ENCODE measurements at places on chromosomes 1 and 21.

DNA sequence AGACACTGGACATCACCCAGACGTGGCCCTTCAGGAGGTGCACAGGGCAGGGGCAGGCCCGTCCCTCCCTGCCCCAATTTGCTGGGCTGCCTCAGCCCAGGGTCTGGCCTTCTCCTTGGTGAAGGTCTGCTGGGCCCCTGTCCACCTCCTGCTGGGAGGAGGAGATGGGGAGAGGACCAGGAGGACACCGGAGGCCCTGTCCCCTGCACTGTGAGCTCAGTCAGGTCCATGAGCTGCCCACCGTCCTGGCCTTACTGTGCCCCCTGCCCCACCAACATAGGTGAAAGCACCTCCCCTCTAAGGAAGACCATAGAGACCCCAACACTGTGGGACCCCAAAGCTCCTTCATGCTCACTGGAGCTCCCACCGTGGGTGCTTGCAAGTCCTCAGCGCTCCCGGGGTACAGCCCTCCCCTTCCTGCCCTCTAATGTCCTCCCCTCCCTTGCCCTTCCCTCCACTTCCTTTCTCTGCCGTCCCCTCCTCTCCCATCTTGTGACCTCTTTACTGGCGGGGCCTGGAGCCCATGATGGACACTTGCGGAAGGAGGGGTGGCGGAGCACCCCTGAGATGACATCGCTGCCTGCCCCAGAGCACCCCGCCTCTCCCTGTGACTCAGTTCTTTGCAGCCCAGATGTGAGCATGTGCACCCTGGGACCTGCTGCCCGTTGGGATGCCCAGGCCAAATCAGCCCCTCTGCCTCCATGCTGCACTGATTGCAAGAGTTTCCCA is 4.6 kb downstream of the LRRC3 start:
- DNase-seq: peak; percentile 20

DNA sequence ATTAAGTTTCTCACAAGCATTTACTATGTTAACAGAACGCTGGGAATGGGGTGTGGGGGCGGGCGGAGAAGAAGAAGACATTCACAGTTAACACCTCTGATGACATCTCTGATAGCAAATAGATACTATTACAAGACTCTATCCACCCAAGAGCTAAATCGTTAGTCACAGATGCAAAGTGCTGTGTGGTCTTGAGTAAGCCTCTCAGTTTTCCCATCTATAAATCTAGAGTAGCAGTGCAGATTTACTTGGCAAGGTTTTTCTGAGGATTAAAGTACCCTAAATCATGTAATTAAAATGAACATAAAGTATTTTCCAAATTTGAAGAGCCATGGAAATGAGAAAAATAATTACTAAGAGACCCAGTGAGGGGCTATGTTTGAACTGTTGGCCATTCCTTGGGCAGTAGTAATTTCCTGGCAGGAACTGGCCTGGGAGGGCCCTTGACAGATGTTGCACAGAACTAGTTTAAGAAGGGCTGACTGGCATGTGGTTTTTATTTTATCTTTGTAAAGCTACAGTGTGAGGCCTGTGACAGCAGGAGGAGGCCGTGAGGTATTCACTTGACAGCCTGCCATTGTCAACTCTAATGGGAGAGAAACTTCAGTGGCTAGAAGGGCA is 58.7 kb upstream of the APOBEC4 start:
- no peak for DNase-seq

DNA sequence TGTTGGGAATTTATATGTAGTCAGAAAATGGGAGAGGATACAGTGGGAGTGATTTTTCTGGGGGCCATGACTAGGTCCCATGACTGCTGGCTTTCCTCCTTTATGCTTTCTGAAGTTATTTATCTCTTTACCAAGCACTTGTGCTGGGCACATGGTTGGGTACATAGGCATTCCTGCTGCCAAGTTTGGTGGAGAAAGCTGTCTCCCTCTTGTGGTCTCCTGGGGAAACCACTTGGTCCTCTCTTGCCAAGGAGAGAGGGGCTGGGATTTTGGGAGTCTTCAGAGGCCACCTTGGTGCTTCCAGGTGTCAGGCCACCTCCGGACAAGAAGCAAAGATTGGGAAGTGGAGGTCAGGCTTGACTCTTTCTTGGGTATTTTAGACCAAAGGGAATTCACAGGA is 120.2 kb upstream of the KCNE2 start:
- DNase-seq: peak; percentile 60

- DNase-seq: no peak
Observed at GRCh38 chr1:48187969-48188563, 34.5 kb upstream of the SLC5A9 start.

DNA sequence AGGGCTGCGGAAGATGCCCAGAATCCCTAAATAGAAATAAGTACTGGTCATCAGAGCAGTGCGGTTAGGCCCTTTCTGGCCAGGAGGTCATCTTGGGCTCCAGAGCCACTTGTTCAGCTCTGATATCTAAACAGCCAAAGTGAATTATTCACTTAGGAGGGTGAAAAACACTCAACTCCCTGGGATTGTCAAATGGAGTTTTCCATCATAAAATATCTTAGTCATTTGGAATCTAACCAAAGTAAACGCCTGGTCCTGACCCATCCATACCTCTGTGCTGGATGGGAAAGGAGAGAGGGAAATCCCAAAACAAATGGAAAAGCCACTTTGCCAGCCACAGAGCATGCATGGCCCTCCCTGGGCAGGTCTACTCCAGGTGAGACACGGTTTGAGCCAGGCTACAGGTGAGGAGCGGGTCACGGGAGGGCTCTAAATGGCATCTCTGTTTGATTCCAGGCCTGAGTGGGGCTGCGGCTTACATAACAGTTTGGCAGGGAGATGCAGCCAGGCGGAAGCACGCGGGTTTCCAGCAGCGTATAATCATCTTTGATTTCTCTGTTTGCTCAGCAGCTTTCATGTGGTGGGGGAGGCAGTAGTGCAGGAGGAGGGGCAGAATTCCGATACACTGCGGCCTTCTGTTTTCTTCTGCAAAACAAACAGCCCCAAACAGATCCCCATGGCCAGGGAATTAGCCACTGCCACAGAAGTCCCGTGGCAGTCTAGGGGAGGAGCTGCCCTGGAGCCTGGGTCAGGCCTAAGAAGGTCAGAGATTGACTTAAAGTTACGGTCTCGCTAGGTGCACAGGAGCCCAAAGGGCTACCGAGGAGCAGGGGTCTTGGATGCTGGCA is 59.1 kb upstream of the ZNF648 start:
- DNase-seq: no peak

GRCh38 chr1:94225845-94226244 is 11.5 kb downstream of the ARHGAP29 start:
- DNase-seq: no peak

- DNase-seq: no peak
Observed at GRCh38 chr1:216710598-216711333, 12.5 kb downstream of the ESRRG start.

- no peak for DNase-seq
Observed at GRCh38 chr21:42515708-42516502, 2.3 kb downstream of the SLC37A1 start.

- DNase-seq: no peak
Observed at GRCh38 chr1:59315529-59316463, 18.9 kb downstream of the FGGY start.

DNA sequence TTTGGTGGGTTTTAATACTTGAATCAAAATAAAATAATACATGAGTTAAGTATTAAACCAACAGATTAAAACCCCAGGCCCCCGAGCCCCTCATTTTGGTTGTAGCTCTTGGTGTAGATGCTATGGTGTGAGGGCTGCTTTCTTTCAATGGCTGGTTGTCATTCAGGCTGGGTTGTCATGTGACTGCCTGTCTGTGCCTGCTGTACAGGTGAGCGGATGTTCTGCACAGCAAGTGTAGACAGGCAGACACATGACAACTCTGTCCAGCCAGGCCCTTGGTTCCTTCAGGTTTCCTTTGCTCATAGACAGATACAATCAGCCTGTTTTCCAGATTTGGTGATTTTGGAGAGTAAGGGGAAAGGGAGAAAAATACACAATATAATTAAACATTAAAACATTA is 281.9 kb upstream of the C1orf105 start:
- no peak for DNase-seq

- DNase-seq: peak; percentile 77
Observed at GRCh38 chr1:199878823-199879222, 148.7 kb upstream of the NR5A2 start.

DNA sequence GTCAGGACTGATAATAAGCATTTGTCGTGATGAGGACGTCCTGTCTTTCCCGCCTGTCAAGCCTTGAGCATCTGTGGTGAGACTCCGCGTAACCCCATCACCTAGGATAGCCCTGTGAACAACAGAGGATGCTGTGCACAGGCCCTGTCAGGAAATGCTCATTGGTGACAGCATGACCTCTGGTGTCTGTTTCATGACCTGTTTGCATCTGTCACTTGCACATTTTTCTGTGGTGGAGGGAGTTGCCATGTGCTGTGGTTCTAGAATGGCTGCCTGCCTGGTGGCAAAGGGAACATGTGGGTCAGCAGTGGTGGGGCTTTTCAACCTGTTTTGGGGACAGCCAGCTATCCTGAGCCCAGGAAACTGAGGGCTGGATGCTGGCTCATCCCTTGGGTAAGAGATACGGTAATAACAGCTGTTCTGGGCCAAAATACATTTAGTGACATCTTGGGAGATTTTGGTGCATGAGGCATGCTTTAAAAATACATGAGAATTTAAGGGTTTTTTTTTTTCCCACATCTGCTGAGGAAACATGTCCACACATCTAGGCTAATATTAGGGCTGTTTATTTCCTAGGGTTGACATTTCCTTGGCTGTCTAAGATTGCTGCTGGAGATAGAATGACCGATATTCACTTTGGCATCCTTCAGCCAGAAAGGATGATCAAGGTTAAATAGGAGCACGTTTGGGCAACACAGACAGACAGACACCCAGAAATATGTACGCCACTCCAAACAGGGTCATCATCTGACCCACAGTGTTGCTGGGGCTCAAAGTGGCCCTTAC is 52.9 kb downstream of the KCNC4 start:
- no peak for DNase-seq

DNA sequence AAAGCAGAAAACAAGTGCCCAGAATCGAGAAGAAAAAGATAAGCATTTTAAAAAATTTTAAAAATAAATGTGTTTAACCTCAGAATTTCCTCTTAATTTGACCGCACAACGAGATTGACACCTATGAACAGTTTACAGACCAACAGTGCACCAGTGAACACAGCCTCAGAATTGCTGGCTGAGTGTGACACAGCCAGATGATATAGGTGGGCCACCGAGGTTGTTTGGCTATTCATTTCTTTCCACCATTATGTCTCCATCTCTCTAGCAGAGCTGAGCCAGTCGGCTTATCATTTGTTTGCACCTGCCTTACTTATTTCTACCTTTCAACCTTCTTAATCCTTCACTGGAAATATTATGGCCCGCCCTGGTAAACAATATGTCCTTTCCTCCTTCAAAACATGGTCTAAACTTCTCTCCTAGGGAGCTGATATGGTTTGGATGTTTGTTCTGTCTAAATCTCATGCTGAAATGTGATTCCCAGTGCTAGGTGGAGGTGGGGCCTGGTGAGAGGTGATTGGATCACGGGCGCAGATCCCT is 86.1 kb downstream of the DUSP10 start:
- no peak for DNase-seq

DNA sequence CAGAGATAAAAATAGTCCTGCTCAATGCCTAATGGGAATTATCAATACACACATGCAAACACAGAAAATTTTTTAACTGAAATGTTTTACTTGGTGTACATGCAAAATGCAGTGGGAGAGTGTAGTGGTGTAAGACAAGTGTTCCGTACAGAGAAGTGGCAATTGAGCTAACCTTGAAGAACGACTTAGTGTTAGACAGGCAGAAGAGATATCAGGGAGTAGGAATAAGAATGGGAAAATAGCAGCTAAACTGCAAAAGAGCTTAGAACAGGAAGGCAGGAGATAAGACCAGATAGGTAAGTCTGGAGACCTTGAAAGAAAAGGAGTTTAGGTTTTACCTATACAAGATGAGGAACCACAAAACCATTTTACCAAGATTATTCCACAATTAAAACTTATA is 9.0 kb downstream of the USP24 start:
- DNase-seq: no peak

DNA sequence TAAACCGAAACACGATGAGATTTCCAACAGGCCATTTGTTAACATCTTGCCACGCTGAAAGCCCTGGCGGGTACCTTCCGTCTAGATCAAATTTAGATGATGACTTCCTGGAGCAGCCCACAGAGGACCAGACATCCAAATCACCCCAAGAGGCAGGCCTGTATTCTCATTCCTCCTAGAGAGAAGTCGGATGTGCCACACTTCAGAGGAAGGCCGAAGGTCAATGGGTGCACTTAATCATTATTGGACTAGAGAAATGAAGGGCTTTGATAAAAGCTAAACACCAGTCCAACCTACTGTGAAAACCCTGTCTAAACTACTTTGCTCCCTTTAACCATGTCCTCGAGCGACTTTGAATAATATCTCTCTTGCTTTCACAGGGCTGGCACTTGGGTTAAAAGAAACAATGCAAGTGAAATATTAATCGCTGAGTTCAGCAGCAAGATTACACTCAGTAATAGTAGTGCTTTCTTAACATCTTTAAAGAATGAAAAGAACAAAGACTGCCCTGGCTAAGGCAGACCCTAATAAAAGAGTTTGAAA is 76.5 kb downstream of the BCAR3 start:
- DNase-seq: no peak

GRCh38 chr1:115408533-115408932 is 70.5 kb upstream of the NGF start:
- no peak for DNase-seq

DNA sequence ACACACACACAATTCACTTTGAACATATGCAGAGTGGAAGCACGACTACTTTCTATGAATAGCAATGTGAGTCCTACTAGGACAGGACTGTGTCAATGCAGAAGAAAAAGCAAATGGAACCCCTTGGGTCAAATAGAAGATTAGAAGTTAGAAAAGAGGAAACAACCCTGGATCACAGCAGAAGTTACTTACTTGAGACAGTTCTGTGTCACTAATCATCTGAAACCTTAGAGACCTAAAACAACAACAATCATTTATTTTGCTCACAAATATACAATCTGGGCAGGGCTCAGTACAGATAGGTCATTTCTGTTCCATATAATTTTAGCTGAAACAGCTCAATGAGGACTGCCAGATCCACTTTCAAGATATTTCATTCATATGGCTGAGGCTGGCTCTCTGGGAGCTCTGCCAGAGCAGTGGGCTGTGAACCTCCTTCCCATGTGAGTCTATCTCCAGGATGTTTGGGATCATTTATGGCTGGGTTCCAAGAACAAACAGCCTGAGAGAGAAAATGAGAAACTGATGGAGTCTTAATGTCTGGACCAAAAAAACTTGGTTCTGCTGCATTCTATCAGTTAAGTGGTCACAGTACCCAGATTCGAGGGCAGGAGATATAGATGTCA is 42.5 kb upstream of the IL10 start:
- DNase-seq: peak; percentile 53

DNA sequence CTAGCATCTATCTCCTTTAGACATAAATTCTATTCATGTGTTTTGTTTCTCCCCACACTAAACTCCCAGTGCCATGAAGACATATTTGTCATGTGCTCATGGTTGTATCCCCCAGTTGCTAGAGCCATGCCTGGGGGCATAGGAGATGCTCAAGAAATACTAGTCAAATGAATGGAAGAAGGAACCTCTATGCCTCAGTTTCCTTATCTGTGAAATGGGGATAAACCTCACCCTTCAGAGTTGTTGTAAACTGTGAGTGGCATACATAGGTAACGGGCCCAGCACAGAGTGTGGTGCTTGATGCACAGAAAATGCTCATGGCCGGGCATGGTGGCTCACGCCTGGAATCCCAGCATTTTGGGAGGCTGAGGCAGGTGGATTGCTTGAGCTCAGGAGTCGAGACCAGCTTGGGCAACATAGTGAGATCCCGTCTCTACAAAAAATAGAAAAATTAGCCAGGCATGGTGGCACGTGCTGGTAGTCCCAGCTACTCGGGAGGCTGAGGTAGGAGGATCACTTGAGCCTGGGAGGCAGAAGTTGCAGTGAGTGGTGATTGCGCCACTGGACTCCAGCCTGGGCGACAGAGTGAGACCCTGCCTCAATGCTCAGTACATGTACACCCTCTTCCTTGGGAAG is 8.7 kb downstream of the LDLRAD2 start:
- DNase-seq: no peak
